RWPE1 (cell line): ENCODE measurements at places on chromosomes 12 and 14.

GRCh38 chr14:34211732-34212131, 250.3 kb downstream of the SPTSSA start:
- DNase-seq = no peak

- DNase-seq = no peak
Observed at GRCh38 chr14:98960617-98961013, 311.4 kb downstream of the BCL11B start.

DNA sequence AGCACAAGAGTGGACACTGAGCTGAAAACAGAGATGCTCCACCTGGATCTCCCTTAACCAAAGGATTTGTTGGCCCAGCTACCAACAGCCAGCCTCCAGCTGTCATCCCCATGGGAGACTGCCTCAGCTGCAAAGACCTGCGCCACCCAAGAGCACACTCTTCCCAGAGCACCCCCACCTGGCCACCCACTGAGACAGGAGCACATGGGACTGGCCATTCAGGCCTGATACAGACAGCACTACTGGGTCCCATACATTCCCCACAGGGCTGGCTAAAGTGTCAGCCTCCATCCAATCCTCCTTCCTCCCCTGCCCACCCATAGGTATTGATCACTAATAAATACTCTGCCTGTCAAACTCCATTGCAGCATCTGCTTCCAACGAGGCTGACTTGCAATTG, 241.5 kb downstream of the BCL11B start:
- DNase-seq = no peak

DNA sequence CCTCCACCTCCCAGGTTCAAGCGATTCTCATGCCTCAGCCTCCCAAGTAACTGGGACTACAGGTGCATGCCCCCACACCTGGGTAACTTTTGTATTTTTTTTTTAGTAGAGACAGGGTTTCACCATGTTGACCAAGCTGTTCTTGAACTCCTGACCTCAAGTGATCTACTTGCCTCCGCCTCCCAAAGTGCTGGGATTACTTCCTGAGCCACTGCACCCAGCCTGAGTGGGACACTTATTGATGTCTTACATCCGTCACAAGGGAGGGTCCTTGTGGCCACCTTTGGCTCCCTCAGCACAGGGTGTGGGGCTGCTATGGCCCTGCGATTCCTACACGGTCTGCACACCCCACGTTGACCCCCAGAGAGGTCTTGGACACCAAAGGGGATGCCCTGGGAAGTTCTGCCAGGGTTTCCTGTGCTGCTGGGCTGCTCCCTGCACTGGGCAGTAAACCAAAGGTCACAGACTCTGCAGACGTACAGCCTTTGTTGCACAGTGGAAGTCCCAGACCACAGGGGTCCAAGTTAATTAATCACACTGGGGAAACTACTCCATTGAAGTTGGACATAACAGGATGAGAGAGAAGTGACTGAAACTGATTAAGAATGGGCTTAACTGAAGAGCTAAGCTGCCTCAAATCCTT, 95.7 kb downstream of the SAMD4A start:
- DNase-seq = no peak

GRCh38 chr14:71319666-71320065, 412.4 kb downstream of the PCNX1 start:
- peak; percentile 13 for DNase-seq

DNA sequence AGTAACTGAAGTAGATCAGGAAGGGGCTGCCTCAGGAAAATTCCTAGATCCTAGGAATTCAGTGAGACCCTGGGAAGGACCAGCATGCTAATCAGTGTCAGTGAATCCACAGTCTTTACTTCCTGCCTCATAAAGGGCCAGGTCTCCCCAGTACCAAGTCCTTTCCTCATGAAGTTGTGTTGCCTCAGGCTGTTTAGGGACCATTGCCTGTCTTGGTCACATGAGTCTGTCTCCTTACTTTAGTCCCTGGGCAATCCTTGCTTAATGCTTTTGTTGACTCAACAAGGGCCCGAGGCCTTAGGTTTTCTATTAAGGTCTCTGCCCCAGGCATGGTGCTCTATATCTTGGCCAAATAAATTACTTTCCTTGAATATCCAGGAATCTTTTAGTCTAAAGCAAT, 16.1 kb upstream of the ATF1 start:
- DNase-seq = no peak

- DNase-seq = peak; percentile 67
Observed at GRCh38 chr14:85572845-85573244, 42.9 kb downstream of the FLRT2 start.

DNA sequence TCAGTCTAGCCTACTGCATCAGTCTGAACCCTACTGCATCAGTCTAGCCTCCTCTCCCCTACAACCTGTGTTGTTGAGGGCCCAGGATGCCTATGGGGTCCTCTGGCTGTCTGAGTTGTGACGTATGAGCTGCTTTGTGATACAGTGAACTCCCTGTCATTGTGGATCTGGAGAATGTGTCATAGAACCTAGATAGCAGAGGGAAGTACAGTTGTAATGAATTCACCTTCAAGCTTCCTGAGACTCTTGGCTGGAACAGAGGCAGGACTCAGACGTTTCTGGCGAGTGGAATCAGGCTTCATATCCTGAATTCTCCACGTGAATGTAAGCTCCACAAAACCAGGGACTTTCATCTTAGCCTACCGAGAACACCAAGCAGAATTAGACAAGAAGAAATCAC, 17.0 kb downstream of the TBK1 start:
- DNase-seq = no peak

DNA sequence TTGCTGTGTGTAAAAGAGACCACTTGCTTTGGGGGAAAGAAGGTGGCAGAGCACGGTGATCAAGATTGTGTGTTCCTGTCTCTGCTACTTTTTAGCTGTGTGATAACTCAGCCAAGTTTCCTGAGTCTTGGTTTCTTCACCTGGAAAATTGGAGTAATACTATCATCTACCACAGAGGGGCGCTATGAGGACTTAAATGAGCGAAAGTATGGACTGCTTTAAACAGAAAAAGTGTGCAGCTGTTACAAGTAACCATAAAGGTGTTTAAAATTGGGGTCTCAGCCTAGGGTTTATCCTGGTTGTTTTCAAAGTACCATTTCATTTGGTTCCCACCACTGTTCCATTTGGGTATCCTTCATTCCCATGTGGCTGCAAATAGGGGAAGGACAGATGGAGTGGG, 65.9 kb upstream of the WSCD2 start:
- no peak for DNase-seq

- no peak for DNase-seq
Observed at GRCh38 chr14:26974965-26975364, 377.1 kb upstream of the NOVA1 start.

- peak; percentile 72 for DNase-seq
Observed at GRCh38 chr12:15278816-15279658, 43.3 kb upstream of the PTPRO start.

- no peak for DNase-seq
Observed at GRCh38 chr12:13570005-13570694, 373.6 kb downstream of the EMP1 start.

DNA sequence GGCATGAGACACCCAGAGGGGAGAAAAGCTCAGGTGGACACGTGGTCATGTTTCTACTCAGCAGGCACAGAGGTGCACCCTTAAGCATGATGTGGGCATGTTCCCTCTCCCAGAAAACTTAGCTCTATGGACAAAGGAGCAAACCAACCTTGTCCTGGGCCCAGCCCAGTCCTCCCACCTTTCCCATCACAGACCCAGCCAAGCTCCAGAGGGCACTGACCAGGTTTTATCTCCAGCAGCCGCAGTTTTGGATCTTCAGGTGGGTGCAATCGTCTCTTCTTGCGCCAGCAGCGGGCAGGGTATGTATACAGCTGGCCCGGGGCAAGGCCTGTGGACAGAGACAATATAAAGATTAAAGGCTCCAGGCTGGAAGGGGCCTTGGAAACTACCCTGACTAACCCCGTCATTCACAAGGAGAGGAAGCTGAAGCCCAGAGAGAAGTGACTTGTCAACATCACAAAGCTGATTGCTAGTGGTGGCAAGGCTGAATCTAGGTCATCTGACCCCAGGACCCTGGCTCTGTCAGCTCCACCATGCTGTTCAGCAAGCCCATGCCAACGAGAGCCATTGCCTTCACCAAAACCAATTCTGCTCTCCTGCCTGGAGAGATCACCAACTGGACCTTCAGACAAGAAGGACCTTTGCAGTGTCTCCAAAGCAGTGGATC, 140.7 kb downstream of the DPF3 start:
- DNase-seq = no peak

- no peak for DNase-seq
Observed at GRCh38 chr12:113468365-113469223, 3.1 kb downstream of the LHX5 start.

- DNase-seq = no peak
Observed at GRCh38 chr12:53758081-53758729, 6.4 kb upstream of the CISTR start.

DNA sequence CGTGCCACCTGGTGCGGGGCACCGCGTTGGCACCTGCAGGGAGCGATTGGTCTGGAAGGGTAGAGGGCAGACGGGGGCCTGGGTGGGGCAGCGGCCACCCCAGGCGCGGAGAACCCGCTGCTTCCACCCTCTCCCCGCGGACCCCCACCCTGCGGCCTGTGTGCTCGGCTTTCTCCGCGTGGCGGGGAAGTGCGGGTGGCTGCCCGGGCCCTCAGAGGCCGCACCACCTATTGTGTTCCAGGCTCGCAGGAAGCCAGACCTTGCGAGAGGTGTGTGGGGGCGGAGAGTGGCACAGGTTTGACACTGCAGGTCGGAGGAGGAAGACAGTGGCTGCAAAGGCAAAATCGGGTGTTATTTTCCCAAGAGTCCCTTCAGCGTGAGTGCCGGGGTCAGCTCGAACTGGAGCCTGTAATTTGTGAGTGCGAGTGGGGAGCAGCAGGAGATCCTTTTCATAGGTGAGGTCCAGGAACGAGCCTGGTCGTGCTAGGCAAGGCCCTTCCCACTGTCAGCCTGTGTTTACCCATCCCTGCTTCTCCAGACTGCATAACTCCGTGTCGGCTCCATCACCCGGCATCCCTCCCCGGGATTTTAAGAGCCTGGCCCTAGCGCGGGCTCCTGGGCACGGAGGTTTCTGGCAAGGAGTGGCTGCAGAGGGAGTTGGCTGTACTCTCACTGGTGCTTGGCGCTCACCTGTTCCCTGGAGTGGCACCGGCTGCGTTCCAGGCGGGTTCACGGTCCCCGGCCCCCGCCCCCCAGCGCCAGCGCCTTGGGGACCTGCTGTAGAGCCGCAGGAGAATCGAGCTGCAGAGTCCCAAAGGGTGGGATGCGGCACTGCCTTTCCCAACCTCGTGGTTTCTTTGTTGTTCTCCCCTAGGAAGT, 935 bp downstream of the TBC1D30 start:
- DNase-seq = no peak

DNA sequence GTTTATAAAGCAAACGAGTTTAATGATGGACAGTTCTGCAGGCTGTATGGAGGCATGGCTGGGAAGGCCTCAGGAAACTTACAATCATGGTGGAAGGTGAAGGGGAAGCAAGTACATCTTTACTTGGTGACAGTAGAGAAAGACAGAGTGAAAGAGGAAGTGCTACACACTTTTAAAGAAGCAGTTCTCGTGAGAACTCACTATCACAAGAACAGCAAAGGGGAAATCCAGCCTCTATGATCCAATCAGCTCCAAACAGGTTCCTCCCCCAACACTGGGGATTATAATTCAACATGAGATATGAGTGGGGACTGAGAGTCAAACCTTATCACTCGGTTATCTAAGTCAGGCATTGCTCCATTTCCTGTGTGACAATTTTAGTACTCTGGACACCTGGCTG, 189.9 kb upstream of the CNTN1 start:
- no peak for DNase-seq

DNA sequence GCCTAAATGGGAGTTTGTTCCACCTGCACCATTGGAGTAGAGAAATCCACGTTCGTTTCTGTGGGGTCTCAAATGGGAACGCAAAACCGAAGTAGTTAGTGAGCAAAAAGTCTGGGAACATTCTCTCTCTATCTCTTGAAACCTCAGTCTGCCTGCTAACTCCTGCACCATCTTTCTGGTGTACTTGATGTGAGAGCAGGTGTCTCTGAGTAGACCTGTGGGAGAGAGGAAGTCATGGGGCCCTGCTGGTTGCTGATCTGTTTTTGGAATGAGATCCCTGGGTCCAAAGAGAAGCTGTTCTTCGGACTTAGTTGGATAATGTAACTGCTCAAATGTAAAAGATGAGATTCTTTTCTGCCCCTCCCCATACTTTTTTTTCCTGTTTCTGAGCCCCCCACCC, 57.3 kb downstream of the MAX start:
- DNase-seq = no peak

DNA sequence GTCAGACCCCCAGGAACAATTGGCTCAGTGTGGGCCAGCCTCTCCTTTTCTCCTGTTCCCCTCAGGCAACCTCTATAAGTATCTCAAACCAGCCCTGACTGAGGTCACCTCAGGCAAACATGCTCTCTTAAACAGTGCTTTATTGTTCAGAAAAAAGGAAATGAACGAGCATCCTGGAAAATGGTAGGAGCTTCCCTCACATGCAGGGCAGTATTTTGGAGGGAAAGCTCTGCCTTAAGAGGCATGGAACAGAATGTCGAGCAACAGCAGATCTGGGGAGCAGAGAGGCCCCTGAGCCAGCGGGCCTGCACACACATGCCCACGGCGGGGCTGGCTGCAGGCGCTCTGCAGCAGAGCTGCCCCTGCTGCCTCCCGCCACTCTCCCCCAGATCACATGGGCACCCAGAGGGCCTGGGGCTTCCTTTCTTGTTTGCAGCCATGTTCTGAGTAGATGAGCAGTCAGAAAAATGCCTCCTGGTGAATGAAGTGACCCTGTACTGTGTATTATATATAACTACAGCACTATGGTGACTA, 42.0 kb downstream of the MOK start:
- DNase-seq = peak; percentile 83

DNA sequence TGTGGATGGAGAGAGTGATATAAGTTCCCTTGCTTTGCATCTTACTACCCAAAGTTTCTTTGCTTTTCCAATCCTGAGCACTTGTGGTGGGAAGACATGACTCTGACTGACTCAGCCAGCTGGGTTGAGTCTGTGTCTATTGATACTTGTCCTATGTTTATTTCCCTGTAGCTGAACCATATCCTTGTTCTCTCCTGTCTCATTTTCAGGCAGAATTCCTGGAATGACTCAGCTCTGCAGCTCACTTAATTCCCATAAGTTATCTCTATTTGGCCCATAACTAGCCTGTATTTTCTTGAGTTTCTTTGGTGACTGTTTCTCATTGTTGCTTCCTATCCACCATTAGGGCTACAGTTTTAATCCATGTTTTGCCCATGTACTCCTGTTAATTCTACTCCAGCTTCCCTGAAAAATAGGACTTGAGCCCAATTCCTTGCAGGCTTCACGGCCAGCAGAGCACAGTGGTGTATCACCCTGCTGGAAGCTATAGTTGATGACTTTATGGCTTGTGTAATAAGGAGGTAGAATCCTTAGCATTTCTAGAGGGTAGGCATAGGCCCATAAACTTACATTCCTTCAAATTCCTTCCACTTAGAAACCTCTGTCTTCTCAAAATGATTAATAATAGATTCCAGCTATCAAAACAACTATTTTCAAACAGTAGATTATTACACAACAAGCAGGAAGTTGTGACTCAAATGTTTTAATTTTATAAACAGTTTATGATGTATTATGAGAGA, 183.1 kb downstream of the TMTC3 start:
- DNase-seq = peak; percentile 71
